ENCODE measurements at places on chromosomes 7 and 10.

- DNase-seq: no peak
Observed at GRCh38 chr7:94374231-94374630, 20.5 kb upstream of the COL1A2 start.

- DNase-seq: no peak
Observed at GRCh38 chr10:49297818-49298670, 926 bp upstream of the C10orf71 start.

DNA sequence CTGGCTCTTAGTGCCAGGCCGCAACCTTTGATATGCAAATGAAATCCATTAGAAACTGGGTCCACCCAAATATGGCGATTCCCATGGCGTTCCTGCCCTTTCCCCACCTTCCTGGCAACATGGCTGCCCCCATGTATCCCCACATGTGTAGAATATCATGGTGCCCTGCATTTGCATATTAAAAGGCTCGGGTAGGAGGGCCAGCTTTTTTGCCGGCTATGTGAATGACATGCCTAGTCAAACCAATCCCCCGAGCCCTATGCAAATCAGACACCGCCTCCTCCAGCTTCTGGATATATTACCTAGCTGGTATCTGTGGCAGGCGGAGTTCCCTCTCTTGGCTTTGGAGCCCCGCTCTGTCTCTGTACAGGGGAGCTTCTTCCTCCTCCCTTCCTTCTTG, 18.3 kb downstream of the MMS19 start:
- DNase-seq: no peak

DNA sequence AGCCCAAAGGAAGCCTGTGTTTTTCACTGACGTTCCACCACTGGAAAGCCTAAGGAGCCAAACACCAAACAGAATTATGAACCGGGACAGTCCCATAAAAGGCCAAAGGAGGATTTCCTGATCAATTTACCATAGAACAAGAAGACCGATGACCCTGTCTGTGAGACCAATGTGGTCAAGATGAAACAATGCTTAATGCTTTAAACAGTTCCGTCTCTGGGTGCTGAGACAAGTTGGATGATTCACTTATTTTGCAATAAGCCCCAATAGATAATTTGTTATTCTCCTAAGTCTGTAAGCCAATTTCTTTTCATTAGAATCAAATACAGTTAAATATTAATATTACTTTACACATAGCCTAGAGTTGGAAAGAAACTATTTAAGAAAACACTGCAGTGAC, 134.9 kb downstream of the MICU1 start:
- DNase-seq: no peak

DNA sequence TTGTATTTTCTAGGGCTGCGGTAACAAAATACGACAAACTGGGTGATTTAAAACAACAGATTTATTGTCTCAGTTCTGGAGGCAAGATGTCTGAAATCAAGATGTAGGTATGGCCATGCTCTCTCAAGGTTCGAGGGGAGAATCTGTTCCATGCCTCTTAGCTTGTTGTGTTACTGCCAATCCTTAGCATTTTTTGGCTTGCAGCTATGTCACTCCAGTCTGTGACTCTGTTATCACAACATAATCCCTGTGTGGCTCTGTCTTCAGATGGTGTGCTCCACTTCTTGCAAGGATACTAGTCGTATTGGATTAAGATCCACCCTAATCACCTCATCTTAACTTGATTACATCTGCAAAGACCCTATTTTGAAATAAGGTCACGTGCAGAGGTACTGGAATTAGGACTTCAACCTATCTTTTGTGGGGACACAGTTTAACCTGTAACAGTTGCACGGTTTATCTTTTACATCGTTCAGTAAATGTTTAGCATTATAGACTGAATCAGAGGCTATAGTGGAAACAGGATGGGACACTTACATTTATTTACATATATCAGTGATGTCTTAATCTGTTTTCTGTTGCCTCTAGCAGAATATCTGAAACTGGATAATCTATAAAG, 3.1 kb downstream of the C1GALT1 start:
- DNase-seq: no peak
